Ecto neural progenitor cell (in vitro differentiated cells): ENCODE measurements at places on chromosomes 16 and 17.

GRCh38 chr17:39261286-39261685, 35.5 kb upstream of the STAC2 start:
- no peak for DNase-seq

DNA sequence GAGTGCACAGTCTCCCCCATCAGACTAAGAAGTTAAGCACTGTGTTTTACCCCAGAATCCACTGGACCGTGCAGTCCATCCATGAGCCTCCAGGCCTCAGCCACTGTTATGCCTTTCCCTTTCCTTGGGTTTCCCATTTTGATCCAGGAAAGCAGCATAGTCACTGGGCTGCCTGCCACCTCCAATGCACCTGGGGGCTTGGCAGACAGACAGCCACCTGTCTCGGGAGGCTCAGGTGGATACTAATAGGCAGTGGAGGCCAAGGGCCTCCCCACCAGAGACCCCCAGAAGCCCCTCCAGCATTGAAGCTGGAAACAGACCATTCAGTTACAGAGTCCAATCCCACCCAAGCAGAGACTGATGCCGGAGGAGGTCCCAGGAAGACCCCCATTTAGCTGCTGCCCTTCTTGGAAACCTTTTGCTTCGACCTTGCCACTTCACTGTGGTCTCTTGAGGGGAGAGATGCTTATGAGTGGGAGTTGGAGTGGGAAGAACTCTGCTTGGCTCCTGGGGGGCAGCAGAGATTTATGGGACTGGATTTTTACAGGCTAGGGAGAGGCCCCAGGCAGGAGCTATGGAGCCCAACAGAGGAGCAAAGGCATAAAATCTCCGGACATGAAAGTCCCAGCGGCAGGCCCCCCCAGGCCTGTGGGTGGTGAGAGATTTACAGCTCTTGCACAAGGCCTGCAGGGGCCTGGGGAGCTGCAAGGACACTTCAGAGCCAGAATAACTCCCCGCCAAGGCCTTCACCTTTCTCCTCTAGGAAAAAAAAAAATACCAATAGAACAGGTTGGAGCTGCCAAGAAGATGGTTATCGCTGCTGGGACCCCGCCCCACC, 12.2 kb upstream of the SP2 start:
- DNase-seq: no peak

DNA sequence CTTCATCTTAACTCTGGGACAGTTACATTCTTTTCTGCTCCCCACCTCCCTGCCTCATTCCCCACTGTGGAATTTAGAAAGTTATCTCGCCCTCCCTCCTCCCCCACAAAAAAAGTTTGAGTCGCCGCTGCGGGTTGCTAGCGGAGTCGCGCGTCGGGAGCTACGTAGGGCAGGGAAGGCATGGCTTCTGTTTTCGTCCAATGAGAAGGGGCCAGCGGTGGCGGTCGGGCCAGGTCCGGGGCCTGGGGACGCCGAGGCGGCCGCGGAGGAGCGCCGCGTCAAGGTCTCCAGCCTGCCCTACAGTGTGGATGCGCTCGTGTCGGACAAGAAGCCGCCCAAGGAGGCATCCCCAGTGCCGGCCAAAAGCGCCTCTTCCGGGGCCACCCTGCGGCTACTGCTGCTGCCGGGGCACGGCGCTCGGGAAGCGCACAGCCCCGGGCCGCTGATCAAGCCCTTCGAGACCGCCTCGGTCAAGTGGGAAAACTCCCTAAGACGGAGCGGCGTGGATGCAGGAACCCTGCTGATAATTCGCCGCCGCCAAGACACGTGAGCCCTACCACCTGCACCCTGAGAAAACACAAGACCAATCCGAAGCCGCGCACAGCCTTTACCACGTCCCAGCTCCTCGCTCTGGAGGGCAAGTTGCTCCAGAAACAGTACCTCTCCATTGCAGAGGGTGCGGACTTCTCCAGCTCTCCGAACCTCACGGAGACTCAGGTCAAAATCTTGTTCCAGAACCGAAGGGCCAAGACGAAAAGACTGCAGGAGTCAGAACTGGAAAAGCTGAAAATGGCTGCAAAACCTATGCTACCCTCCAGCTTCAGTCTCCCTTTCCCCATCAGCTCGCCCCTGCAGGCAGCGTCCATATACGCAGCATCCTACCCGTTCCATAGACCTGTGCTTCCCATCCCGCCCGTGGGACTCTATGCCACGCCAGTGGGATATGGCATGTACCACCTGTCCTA, 8.9 kb downstream of the OR4D1 start:
- DNase-seq: peak; percentile 85

DNA sequence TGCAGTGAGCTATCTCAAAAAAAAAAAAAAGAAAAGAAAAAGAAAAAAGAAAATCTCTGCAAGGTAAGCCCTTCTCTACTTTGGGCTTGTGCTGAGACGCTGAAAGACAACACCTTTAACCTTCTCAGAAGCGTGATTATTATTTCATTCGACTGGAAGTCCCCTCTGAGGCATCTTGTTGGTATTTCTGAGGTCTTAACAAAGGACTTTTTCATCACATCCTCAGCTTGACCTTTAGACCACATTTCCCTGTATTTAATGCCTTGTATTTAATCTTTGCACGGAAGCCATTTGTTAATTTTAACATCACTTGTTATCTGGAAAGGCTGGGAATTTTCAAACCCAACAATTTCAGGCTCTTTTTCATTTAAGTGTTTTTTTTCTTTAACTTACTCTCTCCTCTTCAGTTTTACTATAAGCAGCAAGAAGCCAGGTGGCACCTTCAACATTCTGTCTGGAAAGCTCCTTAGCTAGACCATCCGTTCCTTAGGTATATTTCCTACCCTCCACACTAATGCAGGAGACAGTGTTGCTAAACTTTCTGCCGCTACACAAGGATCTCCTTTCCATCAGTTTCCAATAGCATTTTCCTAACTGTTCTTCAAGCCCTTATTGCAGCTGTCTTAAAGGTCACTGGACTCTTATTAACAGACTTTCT, 10.3 kb downstream of the KCTD13 start:
- no peak for DNase-seq

DNA sequence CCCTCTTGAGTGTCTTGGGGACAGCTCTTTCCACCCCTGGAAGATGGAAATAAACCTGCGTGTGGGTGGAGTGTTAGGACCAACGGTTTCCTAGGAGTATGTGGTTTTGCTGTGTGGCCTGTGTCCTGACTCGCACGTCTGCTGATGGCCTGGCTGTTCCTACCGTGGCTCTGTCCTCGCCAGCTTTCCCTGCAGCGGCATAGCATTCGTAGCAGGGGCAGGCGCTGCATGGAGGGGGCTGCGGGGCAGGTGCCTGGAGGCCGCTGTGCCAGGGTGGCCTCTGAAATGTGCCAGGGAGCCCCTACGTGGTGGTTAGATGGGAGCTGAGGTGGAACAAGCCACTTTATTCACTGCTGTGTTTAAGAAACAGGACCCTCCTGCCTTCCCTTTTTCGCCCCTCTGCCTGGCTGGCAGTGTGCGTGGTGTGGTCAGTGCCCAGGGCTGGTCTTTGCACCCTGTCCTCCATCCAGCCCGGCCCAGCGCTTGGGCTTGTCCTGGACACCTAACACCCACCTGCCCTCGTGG, 10.6 kb downstream of the SLC16A3 start:
- no peak for DNase-seq
